NCI-H526 treated with DMSO at 0.1 percent for 48 hours (cell line): ENCODE measurements at places on chromosomes 13 and 19.
A peak's percentile ranks its signal among the peaks of the same experiment; 100 is the strongest.

GRCh38 chr13:76687467-76687866 lies 198.7 kb downstream of the KCTD12 start:
- no peak for DNase-seq

DNA sequence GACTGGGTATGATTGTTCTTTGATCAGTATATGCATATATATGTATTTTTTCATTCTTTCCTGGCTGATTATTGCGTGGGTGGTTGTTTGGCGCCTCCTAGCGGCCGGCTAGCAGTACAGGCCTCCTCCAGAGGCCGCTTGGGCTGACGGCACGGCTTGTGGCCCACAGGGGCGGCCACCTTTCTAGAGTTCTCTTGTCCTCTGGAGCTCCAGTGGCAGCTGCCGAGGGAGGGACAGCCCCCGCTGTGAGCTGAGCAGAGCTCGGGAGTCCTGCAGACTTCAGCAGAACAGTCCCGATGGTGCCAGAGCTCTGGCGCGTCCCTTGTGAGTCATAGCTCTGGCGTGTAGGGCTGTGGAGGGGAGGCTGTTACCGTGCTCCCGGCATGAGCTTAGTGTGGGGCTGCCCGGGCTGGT lies 22.5 kb upstream of the ZNF429 start:
- peak; percentile 5 for DNase-seq

- no peak for DNase-seq
Measured at GRCh38 chr13:62643007-62643483, 1227.4 kb upstream of the PCDH20 start.

GRCh38 chr13:107466326-107467099 lies 748.8 kb downstream of the LIG4 start:
- DNase-seq = no peak

GRCh38 chr19:2223959-2224358 lies 12.2 kb downstream of the PLEKHJ1 start:
- no peak for DNase-seq
